OCI-M1 (cell line): ENCODE measurements at places on chromosomes 3 and 15.

DNA sequence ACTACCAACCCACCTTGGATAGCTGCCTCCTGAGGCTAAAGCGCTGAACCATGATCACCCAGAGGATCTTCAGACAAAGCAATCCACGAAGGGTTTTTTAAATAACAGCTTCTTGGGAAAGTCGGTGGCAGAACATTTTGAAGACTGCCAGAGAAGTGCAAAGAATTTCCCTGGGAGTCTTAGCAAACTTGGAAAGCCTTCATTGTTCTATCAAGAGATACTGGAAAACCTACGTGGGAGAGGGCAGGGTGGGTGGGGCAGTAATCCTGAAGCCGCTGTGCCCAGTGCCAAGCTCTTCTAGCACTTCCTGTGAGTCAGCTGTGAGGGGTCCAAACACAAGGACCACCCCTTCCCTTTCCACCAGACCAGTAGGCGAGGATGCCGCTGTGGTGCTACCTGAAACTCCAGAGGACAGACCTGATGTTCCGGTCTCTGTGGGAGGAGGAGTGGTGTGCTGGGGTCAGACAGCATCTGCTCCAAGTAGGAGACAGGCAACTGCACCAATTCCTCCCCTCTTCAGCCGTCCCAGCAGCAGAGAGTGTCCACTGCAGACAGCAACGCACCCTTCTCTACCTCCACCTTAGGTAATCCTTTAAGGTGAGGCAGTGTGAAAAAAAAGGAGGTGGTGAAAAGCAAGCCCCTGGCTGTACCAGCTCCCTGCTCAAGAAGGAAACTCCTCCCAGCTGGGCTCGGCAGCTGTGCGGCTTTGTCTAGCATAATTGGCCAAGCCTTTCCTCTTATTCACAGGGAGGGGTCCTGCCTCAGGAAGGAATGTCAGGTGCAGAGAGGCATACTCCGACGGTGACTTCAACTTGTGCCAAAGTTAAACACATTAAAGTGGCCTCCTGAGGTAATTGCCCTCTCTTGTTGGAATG, 99.0 kb downstream of the TMCC1 start:
- no peak for DNase-seq

DNA sequence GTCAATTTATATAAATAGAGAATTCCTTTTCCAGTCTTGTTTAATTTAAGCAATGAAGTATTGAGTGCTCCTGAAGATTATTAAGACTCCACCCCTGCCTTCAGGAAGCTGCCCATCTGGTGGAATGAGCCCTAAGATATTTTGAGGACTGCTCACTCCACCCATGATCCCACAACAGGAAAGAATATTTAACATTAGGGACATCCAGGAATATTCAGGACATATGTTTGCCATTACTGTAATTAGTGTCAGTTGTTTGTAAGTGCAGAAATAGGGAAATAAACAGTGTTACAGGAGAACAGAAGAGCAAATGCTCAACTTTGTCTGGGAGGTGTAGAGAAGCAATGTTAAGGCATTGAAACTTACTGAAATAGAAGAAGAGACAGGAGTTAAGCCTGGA, 375.0 kb downstream of the ROBO2 start:
- no peak for DNase-seq

DNA sequence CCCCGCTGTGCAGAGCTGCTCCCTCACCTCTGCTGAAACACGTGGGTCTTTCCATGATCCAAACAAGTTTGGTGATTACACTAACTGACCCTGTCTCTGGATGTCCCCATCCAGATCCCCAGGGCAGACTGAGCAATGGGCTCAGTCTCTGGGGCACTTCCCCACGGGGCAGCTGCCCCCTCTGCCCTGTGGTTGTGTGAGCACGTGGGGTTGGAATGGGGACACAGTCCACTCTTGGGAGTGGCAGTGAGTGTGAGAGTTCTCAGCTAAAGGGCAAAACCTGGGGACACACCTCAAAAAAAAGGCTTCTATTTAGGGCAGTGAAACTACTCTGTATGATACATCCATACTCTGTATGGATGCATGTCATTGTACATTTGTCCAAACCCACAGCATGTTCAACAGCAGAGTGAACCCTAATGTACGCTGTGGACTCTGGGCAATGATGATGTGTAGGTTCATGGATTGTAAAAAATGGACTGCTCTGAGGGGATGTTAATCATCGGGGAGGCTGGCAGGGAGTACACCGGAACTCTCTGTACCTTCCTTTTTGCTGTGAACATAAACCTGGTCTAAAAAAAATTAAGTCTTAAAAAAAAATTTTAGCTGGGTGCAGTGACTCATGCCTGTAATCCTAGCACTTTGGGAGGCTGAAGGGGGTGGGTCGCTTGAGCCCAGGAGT, 49.9 kb upstream of the BLM start:
- DNase-seq, result no peak

DNA sequence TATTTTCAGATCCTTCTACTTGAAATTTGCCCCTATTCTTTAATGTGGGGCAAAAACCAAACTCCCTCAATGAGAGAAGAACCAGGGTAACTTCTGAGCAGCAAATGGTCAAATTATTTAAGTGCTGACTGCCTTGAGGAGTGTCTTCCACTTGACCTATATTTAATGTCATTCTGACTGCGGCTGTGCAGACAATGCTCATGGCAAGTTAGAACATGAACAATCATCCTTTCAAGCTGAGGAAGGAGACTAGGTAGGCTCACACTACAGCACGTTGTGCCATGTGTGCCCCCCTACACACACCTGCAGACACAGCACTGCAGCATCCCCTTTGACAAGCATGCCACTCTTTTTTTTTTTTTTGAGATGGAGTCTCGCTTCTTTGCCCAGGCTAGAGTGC, 98.2 kb downstream of the OSBPL10 start:
- no peak for DNase-seq

DNA sequence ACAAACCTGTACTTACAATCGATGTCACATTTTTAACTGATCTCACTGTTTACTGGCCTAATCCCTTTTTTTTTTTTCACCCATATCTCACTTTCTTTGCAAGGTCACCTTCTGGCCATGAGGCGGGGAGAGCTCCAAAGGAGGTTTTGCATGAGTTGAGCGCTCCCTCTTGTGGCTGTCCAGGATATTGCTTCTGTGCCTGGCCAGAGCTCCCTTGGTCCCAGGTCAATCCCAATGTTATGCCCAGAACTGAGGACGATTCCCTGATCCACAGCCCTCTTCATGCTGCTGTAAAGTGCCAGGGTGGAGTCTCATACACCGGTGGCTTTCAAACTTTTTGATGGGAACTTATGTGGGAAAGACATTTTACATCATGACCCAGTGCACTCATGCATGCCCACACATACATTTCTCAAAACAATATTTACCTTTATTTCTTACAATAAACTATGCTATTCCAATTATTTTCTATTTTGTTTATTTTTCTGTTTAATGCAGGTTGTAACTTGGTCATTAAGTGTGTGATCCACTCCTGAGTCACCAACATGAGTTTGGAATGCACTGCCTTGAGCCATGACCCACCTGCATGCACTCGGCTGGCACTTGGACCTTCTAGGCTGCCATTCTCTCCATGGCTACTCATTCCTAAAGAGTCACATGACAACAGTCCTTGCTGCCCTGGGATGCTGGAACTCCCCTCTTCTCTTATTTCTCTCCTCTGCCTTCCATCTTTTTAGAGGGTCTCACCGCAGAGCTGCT, 9.6 kb upstream of the SST start:
- DNase-seq, result peak; percentile 76

DNA sequence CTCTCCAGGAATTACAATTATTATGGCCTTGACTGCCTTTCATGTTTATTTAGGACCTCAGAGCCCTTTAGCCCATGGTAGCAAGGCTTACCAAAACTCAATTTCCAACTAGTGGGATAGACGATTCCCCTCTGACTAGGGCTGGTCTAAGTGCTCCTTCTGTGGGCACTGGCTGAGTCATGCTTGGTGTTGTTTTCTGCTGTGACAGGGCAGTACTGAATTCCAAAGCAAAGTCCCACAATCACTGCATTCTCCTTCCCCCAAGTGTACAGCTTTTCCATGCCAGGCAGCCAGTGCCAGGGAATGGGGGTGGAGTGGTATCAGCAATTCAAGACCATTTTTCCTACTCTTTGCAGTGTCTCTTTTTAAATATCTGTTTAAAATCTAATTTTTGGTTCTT, 509.0 kb upstream of the NECTIN3 start:
- DNase-seq, result no peak

GRCh38 chr15:80776420-80777045, 2.6 kb upstream of the CEMIP start:
- DNase-seq, result peak; percentile 58

DNA sequence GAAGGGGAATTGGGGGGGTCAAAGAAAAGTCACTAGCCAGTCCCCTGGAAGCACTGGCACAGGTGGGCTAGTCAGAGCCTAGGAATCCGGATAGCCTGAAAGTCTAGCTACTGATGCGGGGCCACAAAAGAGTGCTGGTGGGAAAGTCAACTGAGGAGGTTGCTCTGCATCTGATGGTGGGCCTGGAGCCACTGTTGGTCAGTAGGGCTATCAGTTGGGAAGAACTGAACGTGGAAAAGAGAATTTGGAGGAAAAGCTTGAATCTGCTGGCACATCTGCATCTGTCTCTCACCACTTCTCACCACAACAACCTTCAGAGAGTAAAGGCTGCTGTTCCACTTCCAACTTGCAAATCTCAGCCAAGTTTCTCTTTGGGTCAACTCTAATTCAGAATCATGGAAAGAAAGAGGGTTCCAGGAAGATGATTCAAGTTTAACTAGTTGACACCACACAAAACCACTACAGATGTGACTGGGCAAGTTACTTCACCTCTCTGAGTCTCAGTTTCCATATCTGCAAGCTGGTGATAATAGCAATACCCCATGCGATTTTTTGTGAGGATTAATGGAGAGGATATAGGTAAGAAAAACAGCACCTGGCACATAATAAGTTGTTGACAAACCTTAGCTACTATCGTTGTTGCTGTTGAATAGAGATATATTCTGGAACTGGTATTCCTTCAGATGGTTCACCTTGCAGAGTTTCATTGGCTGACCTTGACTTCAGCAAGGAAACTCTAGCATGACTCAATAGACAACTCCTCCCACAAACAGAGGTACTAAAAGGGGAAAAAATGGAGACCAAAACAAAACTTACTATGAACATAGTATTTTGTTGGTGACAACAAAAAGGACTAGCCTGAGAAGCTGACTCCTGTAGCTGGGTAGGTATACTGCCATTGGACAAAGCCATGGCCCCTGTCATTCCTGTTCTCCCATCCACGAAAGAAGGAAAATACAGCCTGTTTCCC, 280.2 kb upstream of the STT3B start:
- no peak for DNase-seq

GRCh38 chr3:48938156-48938555, 19.5 kb downstream of the ARIH2 start:
- peak; percentile 15 for DNase-seq

DNA sequence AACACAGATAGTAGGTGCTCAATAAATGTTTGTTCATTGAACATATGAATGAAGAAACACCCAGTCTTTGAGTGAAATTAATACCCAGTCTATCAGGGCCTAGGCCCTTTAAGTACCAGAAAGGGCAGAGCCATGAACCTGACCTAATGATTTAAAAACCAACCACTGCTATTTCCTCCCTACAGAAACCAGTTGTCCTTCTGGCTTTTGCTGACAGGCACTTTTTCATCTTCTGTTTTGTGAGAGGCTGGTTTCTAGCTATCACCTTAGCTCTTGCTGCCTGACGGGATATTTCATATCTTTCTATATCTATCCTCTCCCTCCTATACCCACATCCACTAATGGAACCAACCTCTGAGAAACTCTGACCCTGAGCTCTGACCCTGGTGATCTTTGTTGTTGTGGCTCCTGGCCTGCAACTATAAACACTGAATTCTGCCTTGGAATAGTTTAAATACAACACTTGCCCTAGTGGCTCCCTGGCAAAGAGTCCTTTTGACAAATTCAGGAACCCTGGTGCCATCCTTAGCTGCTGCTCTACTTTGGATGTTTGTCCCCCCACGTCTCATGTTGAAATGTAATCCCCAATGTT, 4.1 kb upstream of the AHSG start:
- DNase-seq, result no peak

GRCh38 chr3:150787741-150788370, 24.9 kb upstream of the SIAH2 start:
- peak; percentile 76 for DNase-seq

DNA sequence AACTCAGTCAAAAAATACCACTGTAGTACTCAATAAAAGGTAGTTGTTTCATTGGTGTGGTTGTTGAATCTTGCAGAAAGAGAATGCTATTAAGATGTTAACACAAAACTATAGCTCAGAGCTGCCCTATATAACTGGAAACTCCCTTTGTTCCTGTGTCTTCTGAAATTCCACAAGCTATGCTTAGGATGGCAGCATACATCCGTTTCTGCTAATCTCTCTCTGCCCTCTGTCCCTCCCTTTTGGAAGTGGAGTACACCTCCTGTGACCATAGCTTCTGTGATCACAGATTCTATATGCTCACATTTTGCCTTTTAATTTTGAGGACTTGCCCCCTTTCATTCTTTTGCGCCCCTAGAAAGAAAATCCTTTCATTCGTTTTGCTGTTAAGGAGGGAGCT, 33.7 kb downstream of the ARPP21 start:
- no peak for DNase-seq
